Stimulated activated naive B cell treated with anti-CD40 and anti-IgM and Interleukin-4, amounts not matched to agents 10 μg/mL and 1 μg/mL and 100 μg/mL, for 72 hours (primary cell): ENCODE measurements at places on chromosomes 6 and 20.

- H3K4me3 ChIP-seq, result no peak overlapping the region
- H3K27me3 ChIP-seq, result peaks cover 4% of the 10 kb centered on the region
- DNase-seq, result no peak
- H3K4me1 ChIP-seq, result peaks cover 8% of the 10 kb centered on the region
Observed at GRCh38 chr20:49724408-49725223, 10.9 kb upstream of the B4GALT5 start.

DNA sequence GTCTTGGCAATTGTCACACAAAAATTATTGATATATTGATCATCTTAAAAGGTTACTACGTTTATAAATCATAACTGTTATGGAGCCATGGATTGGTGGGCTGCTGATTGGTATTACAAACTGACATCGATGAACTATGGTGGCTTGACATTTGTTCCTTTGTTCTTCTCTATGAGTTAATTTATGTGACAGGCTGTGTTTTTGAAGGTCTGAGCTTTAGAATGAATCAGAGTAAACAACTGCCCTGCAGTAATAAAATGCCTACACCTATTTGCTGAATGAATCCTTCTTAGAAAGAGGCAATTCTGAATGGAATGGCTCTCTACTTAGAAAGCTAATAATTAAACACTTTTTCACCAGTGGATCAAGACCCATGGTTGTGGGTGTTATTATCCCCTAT is 506.3 kb upstream of the SPTLC3 start:
- DNase-seq, result no peak
- H3K27ac ChIP-seq, result no peak overlapping the region
- no peaks in the 10 kb centered on the region for H3K4me1 ChIP-seq
- H3K27me3 ChIP-seq, result no peaks in the 10 kb centered on the region

GRCh38 chr6:20946890-20947289 is 412.6 kb downstream of the CDKAL1 start:
- H3K36me3 ChIP-seq, result peaks cover 21% of the 10 kb centered on the region
- DNase-seq, result no peak
- H3K27me3 ChIP-seq, result no peaks in the 10 kb centered on the region
- H3K27ac ChIP-seq, result no peak overlapping the region
- peaks cover 3% of the 10 kb centered on the region for H3K4me1 ChIP-seq

DNA sequence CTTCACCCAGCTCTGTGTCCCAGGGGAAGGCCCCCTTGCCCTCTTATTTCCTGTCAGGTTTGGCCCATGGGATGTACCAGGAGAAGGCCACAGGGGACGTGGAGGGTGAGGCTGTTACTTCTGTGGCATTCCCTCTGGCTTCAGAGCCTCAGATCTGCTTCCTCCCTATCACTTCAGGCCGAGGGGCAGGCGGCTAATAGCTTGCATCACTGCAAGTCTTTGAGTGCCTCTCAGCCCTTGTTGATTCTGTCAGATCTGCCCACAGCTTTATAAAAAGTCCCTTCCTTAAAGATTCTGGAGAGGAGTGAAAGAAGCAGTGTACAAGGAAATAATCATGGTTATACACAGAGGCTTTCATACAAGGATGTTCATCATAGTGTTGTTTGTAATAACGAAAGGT is 86.9 kb downstream of the LRFN2 start:
- H3K27ac ChIP-seq, result no peak overlapping the region
- H3K4me1 ChIP-seq, result no peaks in the 10 kb centered on the region
- no peaks in the 10 kb centered on the region for H3K36me3 ChIP-seq
- no peak overlapping the region for H3K4me3 ChIP-seq
- H3K27me3 ChIP-seq, result no peaks in the 10 kb centered on the region

DNA sequence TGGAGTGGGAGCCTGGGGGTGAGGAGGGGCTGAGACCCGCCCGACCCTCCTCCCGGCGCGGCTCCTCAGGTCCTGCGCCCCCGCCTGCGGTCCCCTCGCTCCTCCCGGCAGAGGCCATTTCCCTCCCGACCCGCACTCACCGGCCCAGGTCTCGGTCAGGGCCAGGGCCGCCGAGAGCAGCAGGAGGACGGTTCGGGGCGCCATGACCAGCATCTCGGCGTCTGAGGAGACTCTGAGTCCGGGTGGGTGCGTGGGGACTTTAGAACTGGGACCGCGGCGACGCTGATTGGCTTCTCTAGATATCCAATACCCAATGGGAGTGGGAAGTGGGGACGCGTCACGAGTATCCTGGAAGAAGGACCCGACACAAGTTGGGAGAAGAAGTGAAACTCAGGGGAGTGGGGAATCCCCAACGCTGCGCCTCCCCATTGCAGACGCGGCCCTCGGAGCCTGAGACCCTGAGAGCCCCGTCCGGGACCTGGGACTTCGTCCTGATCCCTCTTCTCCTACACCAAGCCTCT is at the start of gene HLA-B:
HLA-B (minus strand) TSS at position 234 of the 521 bp plus-strand sequence; CDS start at position 213, 21 bp downstream.
- peak within 1 kb of the TSS; percentile 93 for H3K4me3 ChIP-seq
- H3K27ac ChIP-seq, result peak within 1 kb of the TSS; percentile 100
- DNase-seq, result peak; percentile 60
- peaks cover 49% of the 10 kb centered on the region for H3K36me3 ChIP-seq

- peaks cover 86% of the 10 kb centered on the region for H3K4me1 ChIP-seq
- H3K4me3 ChIP-seq, result no peak overlapping the region
- DNase-seq, result no peak
- peaks cover 40% of the 10 kb centered on the region for H3K36me3 ChIP-seq
- peak overlapping the region; percentile 3 for H3K27ac ChIP-seq
Observed at GRCh38 chr6:119339941-119340456, 9.6 kb downstream of the MAN1A1 start.

DNA sequence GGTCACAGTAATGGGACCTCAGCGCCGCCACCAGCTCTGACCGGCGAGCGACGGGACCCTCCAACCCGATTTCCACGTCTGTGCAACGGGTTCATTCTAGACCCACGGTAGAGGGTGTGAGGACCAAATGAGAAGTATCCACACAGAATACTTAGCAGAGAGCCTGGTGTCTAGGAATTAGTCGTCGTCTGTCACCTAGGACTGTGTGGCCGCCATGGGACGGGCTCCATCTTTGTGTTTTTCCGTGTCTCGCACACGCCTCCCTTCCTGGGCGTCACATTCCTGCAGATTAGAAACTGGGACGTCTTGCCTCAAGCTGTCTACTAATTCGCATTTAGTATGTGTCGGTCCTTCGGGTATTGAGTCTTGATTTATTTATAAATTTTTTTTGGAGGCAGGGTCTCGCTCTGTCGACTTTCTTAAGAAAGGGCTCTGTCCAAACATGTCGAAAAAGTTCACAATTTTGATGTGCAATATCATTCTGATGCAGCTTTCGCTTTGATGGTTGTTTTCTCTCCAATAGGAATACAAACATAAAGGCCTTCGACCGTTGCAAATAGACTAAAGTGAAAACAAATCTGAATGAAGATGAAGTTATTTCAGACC is 563 bp downstream of the MGME1 start:
- no peak for DNase-seq
- peak overlapping the region; percentile 99 for H3K27ac ChIP-seq
- peak overlapping the region; percentile 97 for H3K4me3 ChIP-seq
- H3K36me3 ChIP-seq, result peaks cover 60% of the 10 kb centered on the region
- peaks cover 29% of the 10 kb centered on the region for H3K4me1 ChIP-seq

- H3K27ac ChIP-seq, result peak overlapping the region; percentile 67
- peaks cover 8% of the 10 kb centered on the region for H3K4me1 ChIP-seq
- H3K4me3 ChIP-seq, result no peak overlapping the region
- peak; percentile 32 for DNase-seq
- peaks cover 23% of the 10 kb centered on the region for H3K27me3 ChIP-seq
Observed at GRCh38 chr6:29702519-29703103, 20.6 kb upstream of the HLA-F start.

- DNase-seq, result no peak
- H3K4me3 ChIP-seq, result no peak overlapping the region
- no peaks in the 10 kb centered on the region for H3K36me3 ChIP-seq
- peaks cover 36% of the 10 kb centered on the region for H3K4me1 ChIP-seq
Observed at GRCh38 chr6:108839083-108839642, 9.1 kb upstream of the ARMC2 start.

- H3K27me3 ChIP-seq, result no peaks in the 10 kb centered on the region
- no peaks in the 10 kb centered on the region for H3K4me1 ChIP-seq
- H3K36me3 ChIP-seq, result no peaks in the 10 kb centered on the region
- no peak overlapping the region for H3K4me3 ChIP-seq
- H3K27ac ChIP-seq, result no peak overlapping the region
- no peak for DNase-seq
Observed at GRCh38 chr6:24484657-24485323, 4.6 kb downstream of the GPLD1 start.

- H3K27me3 ChIP-seq, result no peaks in the 10 kb centered on the region
- H3K27ac ChIP-seq, result no peak overlapping the region
- no peak for DNase-seq
- peaks cover 7% of the 10 kb centered on the region for H3K4me1 ChIP-seq
- H3K36me3 ChIP-seq, result peaks cover 6% of the 10 kb centered on the region
Observed at GRCh38 chr6:1821164-1821512, 211.4 kb downstream of the FOXC1 start.

DNA sequence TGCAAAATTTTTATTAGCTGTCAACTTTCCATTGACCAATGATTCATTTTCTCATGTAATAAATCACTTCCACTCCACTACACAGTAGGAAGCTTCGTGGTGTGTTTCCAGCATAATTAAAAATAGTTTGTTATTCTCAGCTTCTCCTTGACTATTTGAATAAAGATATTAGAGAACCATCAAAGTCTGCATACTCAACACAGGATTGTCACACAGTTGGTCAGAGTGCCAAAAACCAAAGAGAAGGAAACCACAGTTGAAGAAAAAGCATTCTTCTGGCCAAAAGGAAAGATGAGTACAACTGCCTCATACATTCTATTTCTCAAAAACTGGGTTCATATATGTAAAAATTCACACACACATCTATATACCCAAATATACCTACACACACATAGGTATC is 455.1 kb upstream of the HSF2 start:
- no peaks in the 10 kb centered on the region for H3K36me3 ChIP-seq
- no peak overlapping the region for H3K4me3 ChIP-seq
- no peaks in the 10 kb centered on the region for H3K4me1 ChIP-seq
- H3K27ac ChIP-seq, result no peak overlapping the region
- DNase-seq, result no peak

- no peak overlapping the region for H3K4me3 ChIP-seq
- no peaks in the 10 kb centered on the region for H3K27me3 ChIP-seq
- no peaks in the 10 kb centered on the region for H3K4me1 ChIP-seq
- peak; percentile 6 for DNase-seq
Observed at GRCh38 chr6:141077355-141078333, 1055.1 kb upstream of the GJE1 start.
